Activated CD8-positive, alpha-beta memory T cell treated with anti-CD3 and anti-CD28 coated beads for 4 hours (primary cell): ENCODE measurements at places on chromosomes 2 and 18.

DNA sequence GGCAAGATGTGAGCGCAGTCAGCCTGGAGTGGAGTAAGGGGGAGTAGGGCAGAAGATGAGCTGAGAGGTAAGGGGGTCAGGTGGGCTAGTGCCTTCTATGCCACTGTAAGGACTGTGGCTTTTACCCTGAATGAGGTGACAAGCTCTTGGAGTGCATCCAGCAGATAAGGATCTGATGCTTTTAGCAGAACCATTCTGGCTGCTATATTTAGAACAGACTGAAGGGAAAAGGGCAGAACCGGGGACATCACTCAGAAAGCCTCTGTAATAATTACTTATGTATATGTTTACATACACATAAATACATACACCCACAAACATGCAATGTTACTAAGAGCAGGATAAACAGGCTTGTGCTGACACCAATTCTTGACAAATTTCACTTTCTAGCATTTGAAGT is 124.8 kb downstream of the DTNB start:
- no peak for DNase-seq

DNA sequence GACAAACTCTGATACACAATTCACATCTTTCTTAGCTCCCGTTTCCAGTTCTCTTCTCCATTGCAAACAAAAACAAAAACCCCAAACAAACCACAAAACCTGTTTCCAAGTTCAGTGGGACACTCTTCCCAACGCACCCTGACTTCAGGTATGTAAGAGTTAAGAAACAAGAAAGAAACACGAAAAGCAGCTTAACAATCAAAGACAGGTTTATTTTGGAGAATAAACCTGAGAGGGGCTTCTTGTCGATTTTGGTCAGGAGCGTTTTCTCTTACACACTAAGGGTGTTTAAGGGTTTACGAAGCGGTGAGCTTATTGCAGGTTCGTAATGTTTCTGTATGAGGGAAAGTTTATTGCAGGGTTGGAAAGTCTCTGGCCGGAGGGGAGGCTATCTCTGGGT is 905 bp upstream of the ATG16L1 start:
- DNase-seq = no peak

- DNase-seq = no peak
These were observed 739 bp downstream of the SIX2 start for GRCh38 chr2:45008296-45009129.

GRCh38 chr18:26215247-26215970 is 10.8 kb upstream of the TAF4B start:
- no peak for DNase-seq

- no peak for DNase-seq
These were observed 33.3 kb upstream of the CREG2 start for GRCh38 chr2:101420623-101421022.

DNA sequence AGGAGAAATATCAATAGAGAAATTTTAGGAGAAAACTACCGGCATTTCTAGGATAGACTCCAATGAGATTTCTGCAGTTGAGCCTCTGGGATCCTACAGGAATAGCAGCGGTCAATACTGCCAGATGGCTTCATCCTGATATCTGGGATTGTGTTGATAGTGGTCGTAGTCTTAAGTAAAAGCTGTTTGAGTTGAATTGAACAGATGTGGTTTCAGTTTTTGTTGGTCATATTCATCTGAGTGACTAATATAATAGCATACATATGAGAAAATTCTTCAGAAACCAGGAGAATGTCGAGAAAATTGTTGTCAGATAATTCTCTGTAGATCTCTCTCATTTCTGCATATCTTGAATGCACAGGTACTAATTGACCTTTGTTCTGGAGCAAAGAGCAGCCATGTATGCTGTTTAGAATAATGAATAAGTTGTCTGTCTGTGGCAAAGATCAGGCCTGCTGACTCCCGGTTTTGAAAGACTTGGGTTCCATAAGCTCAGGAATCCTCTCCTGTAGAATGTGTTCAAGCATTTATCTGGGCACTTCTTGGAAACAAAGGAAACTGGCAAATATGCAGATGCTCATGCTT is 288.1 kb downstream of the TMX3 start:
- DNase-seq = no peak

- no peak for DNase-seq
These were observed 266.5 kb upstream of the SALL3 start for GRCh38 chr18:78713069-78713468.
